ENCODE measurements at places on chromosomes 1 and 21. TPM values are rescaled to one million over a fixed set of nuclear protein-coding genes. Genes with fewer than 3 reads are reported as not detected.

The MAGI3 gene
- 8.8 TPM for total RNA-seq

DNA sequence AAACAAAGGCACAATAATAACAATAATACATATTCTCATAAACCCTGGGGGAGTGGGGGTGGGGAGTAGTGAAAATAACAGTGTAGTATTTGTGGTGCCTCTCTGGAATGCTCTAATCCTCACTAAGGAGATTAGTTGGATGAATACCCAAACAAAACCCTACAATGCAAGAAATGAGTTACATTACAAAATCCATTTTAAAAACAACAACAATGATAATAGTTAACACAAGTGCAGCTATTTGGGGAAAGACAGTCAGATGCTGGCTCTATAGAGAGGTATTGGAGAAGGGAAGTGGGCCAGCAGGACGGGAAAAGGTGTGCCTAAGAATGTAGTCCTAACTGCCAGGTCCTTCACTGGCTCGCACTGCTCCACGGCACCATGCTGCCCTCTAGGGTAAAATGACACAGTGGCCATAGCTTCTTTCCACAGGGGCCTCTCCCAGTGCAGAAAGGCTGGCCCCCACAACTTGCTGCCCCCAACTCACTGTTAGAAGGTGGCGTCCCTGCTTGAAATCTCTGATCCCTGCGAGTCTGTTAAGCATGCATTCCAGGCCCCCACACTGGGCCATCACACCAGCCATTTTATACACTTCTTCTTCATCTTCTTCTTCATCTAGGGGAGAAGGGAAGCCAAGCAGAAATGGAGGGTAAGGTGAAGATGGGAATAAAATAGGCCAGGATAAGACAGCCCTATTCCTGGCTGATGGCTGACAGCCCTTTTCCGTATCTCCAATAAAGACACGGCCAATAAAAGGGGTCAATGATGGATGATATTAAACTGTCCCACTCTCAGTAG lies 113.8 kb downstream of the UBR4 start:
- no peaks in the 10 kb centered on the region for H3K27me3 ChIP-seq
- DNase-seq = no peak
- H3K36me3 ChIP-seq = peaks cover 57% of the 10 kb centered on the region
- no peak overlapping the region for H3K4me3 ChIP-seq

DNA sequence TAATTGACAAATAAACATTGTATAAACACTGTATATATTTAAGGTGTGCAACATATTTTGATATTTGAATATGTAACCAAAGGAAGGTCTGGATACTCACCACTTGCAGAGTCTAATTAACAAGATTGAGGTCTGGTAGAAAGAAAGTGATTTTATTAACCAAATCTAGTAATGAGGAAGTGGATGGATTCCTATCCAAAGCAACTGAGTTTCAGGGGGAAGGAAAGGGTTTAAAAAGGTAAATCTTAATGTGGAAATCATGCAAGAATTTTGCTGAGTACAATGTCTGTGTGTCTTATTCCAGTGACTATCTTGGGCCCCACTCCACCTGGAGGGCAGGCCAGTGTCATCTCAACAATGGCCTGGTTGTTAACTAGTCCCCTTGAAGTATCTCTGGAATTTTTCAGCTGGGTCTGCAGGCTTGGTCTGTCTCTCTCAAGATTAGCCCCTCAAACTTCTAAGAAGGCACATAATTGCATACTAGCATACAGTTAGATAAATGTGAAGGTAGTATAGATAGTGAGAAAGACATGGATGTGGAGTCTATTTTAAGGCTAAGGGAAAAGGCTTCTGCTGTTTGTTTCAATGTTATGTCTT lies 262.7 kb upstream of the RGS18 start:
- no peak overlapping the region for H3K27ac ChIP-seq
- H3K27me3 ChIP-seq = no peaks in the 10 kb centered on the region
- H3K4me1 ChIP-seq = no peaks in the 10 kb centered on the region
- no peaks in the 10 kb centered on the region for H3K36me3 ChIP-seq
- H3K4me3 ChIP-seq = no peak overlapping the region

The SLAMF7 gene
- total RNA-seq = not detected

The S100A6 gene
- total RNA-seq = 1.4 TPM

Data from chondrocyte (in vitro differentiated cells).